ENCODE measurements at places on chromosomes 3 and 15. TPM values are rescaled to one million over a fixed set of nuclear protein-coding genes. Genes with fewer than 3 reads are reported as not detected.

GRCh38 chr3:98890965-98891910 is 10.3 kb downstream of the DCBLD2 start:
- no peak for DNase-seq

The TMEM62 gene
- 18.7 TPM for total RNA-seq

The NCEH1 gene
- 4.9 TPM for total RNA-seq

DNA sequence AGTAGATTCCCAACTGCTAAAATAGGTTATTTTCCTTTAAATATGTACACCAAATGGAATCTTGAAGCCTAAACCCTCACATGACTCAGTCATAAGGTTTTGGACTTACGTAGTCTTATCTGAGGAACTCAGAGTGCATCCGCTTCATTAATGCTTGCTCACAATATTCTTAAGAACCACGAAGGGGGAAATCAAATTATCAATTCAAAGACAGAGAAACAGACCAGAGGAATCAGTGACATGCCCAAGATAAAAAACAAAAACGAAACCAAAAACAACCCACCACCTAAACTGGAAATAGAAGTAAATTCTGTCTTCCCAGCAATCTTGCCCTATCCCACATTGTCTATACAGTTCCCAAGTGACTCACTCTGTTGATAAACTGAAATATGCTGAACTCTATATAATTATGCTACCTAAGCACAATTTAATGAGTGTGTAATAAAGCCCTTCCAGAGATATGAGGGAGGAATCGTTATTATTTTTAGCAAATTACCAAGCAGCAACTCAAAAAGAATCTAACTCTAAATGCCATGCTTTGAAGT is 135.4 kb upstream of the CBLB start:
- no peak for DNase-seq

The KBTBD13 gene
- total RNA-seq: not detected

- no peak for DNase-seq
These were observed 345.0 kb upstream of the NR2E3 start for GRCh38 chr15:71465131-71465955.

- DNase-seq: no peak
These were observed 14.4 kb downstream of the TNFAIP8L3 start for GRCh38 chr15:51080286-51080685.

DNA sequence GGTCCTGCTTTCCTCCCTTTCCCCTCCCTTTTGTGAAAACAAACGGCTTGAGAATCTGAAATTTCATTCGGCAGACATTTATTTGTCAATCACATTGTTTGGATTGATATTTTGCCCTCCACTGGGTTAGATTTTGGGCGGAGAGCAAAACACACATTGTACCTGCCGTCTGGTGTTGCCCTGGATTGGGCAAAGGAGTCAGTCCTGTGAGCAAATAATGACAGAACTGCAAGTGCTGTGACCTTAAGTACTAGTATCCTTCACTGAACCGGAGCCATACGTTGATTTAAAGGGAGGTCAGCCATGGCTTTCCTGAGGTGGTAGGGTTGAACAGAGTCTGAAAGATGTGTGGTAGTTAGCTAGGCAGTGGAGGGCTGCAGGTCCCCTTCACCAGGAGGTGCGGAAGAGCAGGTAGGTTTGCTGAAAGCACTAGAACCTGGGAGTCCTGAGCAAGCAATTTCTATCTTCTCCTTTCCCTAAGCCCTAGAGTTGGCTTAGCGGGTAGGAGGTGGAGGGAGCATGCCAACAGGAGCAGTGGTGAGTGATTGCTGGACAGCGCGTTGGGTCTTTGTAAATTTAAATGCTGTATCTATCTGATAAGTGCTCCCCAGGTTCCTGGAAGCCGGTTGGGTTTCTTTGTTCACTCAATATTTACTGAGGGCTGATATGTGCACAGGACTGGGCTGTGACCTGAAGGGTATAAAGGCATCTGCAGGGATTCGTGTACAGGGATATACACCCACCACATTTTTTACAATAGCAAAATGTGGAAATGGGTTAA is 2.0 kb downstream of the PDIA5 start:
- no peak for DNase-seq
